ENCODE measurements at places on chromosomes 2 and 18.

- no peak for DNase-seq
Measured at GRCh38 chr2:213422211-213422610, 137.9 kb downstream of the SPAG16 start.

- no peak for DNase-seq
Measured at GRCh38 chr2:15986068-15986560, 45.8 kb downstream of the MYCN start.

DNA sequence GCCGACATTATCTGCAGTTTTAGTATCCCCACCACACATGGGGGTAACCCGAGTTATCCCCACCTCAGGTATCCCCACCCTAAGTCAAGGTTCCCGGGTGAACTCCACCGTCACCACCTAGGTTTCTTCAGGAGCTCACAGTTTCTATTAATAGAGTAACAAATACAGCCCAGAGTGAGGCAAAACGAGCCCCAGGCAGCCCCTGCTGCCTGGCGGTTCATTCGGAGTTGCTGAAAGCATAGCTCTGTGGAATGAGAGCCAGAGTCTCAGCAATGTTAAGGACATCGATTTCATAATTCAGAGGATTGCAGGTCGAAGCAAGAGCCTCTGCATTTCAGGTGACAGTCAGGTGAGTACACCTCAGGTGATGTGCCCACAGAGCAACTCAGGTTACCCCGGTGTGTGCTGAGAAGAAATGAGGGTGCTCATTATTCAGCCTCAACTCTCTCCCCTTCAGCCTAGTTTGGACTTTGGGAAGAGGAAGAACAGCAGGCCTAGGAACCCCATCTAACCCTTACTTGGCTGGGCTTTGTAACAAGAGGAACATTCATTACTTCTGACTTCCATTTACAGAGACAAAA lies 10.7 kb downstream of the SATB2 start:
- DNase-seq: no peak

- no peak for DNase-seq
Measured at GRCh38 chr2:118148133-118148532, 59.9 kb downstream of the INSIG2 start.

- DNase-seq: no peak
Measured at GRCh38 chr2:109438773-109439389, 174.9 kb downstream of the SEPTIN10 start.

- DNase-seq: no peak
Measured at GRCh38 chr18:36594621-36595020, 234.2 kb downstream of the TPGS2 start.

GRCh38 chr2:106575955-106576354 lies 88.8 kb downstream of the CD8B2 start:
- no peak for DNase-seq

DNA sequence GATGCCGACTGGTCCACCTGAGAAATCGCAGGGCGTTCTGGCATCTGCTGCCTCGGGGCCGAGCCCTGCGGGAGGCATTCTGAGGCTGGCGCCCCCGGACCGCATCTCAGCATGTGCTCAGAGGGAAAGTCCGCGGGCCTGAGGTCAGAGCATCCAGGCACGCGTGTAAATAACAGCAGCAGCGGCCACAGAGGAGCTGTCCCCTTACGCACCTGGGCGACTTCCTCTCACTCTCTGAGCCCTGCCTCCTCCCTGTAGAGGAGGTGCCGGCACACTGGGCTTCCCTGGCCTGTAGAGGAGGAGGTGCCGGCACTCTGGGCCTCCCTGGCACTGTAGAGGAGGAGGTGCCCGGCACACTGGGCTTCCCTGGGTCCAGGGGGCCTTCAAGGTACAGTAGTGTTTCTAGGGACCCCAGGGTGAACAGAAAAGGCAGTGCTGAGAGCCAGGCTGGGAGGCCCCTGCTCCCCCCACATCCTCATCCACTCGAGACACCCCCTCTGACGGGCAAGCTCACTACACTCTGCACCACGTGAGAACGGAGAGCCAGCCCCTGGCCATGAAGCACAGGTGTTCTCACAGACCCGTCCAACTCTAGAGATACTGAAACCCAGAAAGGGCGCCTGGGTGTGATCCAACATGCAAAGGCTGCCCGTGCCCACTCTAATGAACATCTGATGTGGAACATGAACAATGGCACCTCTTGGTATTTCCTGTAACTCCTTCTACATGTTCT lies 263.5 kb downstream of the HDAC4 start:
- no peak for DNase-seq

DNA sequence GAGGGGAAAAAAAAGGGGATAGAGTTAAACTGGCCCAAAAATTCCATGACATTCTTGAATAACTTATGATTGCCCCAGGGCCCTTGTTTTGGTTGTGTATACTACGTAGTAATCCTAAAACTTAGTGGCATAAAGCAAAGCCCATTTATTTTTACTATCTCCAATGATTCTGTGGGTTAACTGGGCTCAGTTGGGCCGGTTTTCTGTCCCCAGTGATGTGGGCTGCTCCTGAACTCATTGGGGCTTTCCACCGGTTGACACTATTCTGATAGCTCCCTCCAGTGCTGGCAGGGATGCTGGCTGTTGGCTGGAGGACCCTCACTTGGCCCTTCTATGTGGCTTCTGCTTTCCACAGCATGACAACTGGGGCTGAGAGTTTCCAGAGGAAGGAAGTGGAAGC lies 60.0 kb upstream of the TGIF1 start:
- no peak for DNase-seq

DNA sequence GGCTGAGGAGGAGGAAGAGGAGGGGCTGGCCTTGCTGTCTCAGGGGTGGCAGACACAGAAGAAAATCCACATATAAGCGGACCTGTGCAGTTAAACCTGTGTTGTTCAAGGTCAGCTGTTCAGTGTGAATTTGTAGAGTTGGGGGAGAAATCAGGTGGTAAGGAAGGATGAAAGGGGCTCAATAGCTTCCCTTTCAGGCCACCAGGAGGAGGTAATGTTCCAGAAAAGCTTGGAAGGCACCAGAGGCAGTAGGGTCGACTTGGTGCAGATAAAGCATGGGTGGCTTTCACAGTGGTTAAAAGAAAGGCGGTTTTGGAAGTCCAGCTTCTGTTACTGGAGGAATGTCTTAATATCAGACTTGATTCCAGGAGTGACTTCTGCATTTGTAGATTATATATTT lies 167.4 kb downstream of the THSD7B start:
- DNase-seq: no peak

GRCh38 chr2:224671731-224672130 lies 44.4 kb downstream of the CCDC195 start:
- DNase-seq: no peak

GRCh38 chr2:58035352-58035751 lies 11.3 kb upstream of the VRK2 start:
- DNase-seq: no peak

DNA sequence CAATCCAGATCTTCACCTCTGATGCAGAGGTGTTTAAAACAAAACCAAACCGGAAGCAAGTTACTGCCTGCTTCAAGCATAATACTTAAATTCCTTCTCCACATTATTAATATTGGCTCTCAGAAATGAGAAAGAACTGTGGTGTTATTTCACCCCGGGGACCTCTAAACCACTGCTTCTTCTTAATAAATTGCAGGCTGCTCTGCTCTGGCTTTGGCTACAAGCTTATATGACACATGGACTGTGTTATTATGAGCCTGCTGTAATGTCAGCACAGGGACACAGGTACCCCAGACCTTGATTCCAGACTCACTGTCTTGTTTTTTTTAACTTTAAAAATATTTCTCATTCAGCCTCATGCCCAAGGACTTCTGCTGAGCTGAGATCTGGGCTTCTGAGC lies 45.1 kb downstream of the ST6GAL2 start:
- DNase-seq: no peak

GRCh38 chr2:32719430-32719829 lies 91.6 kb downstream of the TTC27 start:
- DNase-seq: no peak

- no peak for DNase-seq
Measured at GRCh38 chr2:26563686-26564085, 77.5 kb downstream of the CIB4 start.

DNA sequence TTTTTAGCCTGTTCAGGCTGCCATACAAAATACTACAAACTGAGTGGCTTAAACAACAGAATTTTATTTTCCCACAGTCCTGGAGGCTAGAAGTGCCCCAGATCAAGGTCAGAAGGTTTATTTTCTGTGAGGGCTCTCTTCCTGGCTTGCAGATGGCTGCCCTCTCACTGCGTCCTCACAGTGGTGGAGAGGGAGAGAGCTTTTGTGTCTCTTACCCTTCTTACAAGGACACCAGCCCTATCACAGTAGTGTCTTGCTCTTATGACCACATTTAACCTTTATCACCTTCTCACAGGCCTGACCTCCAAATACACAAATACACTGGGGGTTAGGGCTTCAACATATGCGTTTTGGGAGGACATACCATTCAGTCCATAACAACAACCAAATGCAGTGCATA lies 11.7 kb downstream of the WDR7 start:
- no peak for DNase-seq

Measured in stimulated activated CD8-positive, alpha-beta memory T cell treated with anti-CD3 and anti-CD28 coated beads, Interleukin-7, amount 100 ng/mL, for 1 hour (primary cell).